ENCODE measurements at places on chromosomes 2 and 18. TPM values are rescaled to one million over a fixed set of nuclear protein-coding genes. Genes with fewer than 3 reads are reported as not detected.

MSTN gene
- polyA plus RNA-seq = 0.66 TPM

SLC4A3 gene
- polyA plus RNA-seq = 3.3 TPM

ZNF521 gene
- 9.3 TPM for polyA plus RNA-seq

PSMA8 gene
- 0.04 TPM for polyA plus RNA-seq

DSG1 gene
- polyA plus RNA-seq = 0.19 TPM

CYP27A1 gene
- 109 TPM for polyA plus RNA-seq

CASP8 gene
- 40.2 TPM for polyA plus RNA-seq

SLC4A5 gene
- polyA plus RNA-seq = 1.5 TPM

DNAJC5G gene
- 0.19 TPM for polyA plus RNA-seq

ASPRV1 gene
- polyA plus RNA-seq = 1.5 TPM

FBXO41 gene
- 2.4 TPM for polyA plus RNA-seq

TMEM169 gene
- 4.1 TPM for polyA plus RNA-seq

ALPG gene
- polyA plus RNA-seq = not detected

DDX1 gene
- polyA plus RNA-seq = 116 TPM

KLHL29 gene
- 5.9 TPM for polyA plus RNA-seq

VSNL1 gene
- polyA plus RNA-seq = 0.70 TPM

CPS1 gene
- polyA plus RNA-seq = 657 TPM

GCG gene
- polyA plus RNA-seq = 83.8 TPM

FSIP2 gene
- polyA plus RNA-seq = 1.8 TPM

ACKR3 gene
- 92.9 TPM for polyA plus RNA-seq

TNFAIP6 gene
- polyA plus RNA-seq = 2.9 TPM

CDKL4 gene
- 0.10 TPM for polyA plus RNA-seq

EMILIN2 gene
- polyA plus RNA-seq = 30.4 TPM

RTTN gene
- polyA plus RNA-seq = 8.6 TPM

SCRN3 gene
- polyA plus RNA-seq = 23.8 TPM

EPHA4 gene
- polyA plus RNA-seq = 4.9 TPM

CELF4 gene
- 16.2 TPM for polyA plus RNA-seq

ASB18 gene
- polyA plus RNA-seq = 0.03 TPM

BCL2 gene
- 8.8 TPM for polyA plus RNA-seq

SPP2 gene
- polyA plus RNA-seq = 0.06 TPM

BMP10 gene
- not detected for polyA plus RNA-seq

ARHGAP28 gene
- polyA plus RNA-seq = 13.7 TPM

HOXD10 gene
- polyA plus RNA-seq = 0.18 TPM

All from large intestine (tissue), 12 donors.